Activated T-cell treated with anti-CD3 and anti-CD28 coated beads for 48 hours (primary cell): ENCODE measurements at places on chromosomes 7 and 10.

- DNase-seq: no peak
Observed at GRCh38 chr7:71842381-71842780, 569.8 kb downstream of the CALN1 start.

- DNase-seq: no peak
Observed at GRCh38 chr7:20647908-20648776, 32.7 kb downstream of the ABCB5 start.

GRCh38 chr10:9625304-9625703, 1392.4 kb upstream of the CELF2 start:
- DNase-seq: no peak

DNA sequence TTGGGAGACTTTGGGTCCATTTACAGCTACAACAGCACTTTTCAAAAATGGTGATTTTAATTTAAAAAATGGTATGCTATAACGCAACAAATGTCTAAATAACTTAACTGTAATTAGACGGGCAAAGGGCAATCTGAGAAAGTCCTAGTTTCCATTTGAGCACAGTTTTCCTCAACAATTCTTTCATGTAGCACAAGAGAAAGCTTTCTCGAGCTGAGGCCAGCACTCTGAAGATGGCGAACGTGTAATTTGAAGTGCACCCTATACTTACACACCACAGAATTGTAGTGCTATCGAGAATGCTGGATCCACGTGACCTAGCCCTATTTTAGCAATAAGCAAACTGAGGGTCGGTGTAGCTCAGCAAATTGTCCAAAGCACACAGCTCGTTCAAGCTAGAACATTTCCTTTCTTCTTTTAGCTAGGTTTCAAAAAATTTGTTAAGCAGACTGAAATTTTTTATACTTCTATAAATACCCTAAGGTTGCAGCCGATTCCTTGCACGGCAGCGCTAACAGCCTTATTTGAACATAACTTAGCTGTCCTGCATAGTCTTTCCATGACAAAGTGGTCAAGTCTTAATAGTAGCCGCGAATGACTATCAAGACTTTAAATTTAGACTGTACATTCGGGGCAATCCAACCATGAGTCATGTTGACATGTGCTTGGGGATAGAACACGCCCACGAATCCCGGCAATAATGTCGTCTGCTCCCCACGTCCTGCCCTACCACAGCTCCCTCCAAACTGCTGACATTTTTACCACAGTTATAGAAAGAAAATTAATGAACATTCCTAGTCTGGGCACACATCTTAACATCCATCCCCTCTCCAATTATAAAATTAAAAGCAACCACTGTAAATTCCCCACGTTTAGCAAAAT, 10.0 kb downstream of the KLF6 start:
- DNase-seq: no peak

- no peak for DNase-seq
Observed at GRCh38 chr7:90830308-90830707, 234.2 kb downstream of the CDK14 start.

GRCh38 chr7:2247141-2247995, 5.3 kb downstream of the NUDT1 start:
- DNase-seq: peak; percentile 26

GRCh38 chr7:77454802-77455201, 38.7 kb upstream of the GSAP start:
- no peak for DNase-seq

DNA sequence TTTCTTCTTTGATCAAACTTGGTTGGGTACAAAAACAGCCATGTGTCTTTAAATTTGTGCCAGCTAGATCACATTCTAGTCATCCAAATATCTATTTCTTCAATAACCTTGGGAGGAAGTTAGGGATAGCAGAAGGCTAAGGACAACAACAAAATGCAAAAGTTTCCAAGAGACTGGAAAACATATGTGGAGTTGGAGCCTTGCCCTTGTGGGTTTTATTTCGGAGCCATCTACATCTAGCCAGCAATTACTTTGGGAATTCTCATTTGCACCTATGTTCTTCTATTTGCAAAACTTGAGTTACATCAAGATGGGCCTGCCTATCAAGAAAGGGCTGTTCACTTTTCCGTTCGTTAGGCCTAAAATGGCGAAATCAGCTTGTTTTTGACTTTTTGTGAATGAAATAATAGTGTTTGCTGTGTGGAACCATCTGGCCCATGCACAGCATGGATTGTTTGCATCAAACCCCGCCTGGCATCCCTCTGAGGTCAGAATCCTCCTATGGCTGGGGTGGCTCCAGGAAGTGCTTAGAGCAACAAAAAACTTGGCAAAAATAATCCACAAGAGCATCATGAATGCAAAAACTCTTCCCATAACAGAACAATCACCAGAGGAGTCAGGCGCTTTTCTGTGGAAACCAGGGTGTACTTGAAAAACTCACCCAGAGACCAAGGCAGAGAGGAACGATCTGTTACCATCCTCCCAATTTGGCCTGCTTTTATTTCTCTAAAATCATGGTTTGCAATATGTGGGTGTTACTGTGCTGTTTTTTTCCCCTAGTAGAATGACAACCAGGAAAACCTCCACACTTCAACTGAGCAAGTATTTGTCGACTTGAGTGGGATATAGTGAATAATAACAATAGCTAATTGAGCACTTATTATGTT, 36.2 kb upstream of the XPNPEP1 start:
- DNase-seq: no peak

DNA sequence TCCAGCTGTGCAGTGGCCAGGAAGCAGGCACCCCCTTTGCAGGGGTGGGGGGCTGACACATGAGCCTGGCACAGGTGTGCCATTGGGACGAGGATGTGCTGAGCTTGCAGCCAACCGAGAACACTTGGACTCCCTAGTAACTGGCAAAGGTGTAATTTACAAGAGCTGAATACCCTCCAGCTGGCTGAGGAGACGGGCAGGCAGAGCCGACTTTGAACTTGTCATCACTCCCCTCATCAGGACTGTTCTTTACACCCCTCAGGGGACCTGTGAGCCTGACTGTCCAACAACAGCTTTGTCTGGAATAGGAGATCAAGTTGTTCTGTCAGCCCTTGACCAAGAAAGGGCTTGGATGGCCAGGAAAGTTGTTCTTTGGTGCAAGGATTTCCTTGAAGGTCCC, 61.2 kb downstream of the CDH23 start:
- DNase-seq: no peak

GRCh38 chr7:137462847-137463246, 119.3 kb upstream of the PTN start:
- DNase-seq: no peak

DNA sequence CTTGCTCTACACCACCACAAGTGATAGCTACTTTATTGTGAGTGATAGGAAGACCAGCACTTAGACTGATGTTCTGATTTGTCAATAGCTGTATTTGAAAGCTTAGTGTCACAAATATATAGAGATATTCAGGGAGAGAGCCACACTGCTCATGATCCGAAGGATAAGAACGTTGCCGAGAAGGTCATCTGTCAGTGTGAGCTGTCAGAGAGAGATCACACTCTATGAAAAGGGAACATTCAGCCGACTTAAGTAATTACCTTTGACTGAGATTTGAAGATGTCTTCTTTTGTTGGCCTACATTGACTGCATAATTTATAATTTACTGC, 322.6 kb downstream of the TFEC start:
- no peak for DNase-seq

DNA sequence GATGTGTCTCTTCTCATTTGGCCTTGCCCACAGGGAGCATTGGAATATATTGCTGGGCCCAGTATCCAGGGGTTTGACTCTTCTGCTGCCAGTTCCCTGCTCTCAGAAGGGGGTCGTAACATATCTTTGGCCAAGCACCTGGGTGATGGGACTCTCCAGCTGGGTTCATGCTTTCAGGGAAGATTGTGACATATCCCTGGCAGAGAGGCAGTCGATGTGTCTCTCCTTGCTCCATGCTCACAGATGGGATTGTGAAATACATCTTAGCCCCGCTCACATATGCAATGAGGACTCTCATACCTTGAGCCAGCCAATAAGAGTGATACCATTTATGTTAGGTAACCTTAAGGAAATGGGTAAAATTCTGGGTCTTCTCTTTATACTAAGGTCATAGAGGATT, 39.2 kb upstream of the ZNF680 start:
- DNase-seq: no peak

DNA sequence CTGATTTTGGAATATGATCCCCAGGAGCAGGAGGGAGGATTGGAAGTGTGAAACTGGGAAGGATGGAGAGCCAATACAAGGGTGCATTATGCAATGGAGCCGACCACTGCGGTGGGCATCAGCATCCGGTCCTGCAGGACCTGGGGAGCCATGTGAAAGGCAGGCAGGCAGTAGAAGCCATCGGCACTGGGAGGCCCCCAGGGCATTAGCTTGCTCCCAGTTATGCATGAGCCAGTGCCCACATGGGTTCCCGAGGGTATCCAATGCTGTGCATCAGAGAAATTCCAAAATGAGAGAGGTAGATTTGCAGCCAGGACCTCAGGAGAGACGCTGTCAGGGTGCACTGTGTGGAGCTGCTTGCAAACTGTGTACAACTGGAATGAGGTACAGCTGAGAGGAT, 8.7 kb upstream of the KCP start:
- no peak for DNase-seq

DNA sequence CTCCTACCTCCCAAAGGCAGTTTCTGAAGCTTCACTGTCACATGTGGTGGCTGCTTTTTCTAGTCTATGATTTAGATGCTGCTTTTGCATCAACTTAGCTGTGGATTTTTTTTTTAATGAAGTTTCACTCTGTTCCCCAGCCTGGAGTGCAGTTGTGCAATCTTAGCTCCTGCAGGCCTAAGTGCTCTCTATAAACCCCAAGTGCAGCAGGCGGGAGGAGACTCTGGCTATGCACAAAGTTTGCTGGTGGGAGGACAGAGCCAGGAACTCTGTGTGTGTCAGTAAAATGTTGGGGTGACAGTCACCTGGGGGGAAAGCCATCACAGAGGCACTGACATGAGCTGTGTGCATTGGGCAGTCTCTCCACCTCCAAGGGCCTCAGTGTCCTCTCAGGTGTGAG, 138.8 kb upstream of the FAM20C start:
- no peak for DNase-seq

- DNase-seq: no peak
Observed at GRCh38 chr10:69856601-69857166, 55.0 kb downstream of the COL13A1 start.

- no peak for DNase-seq
Observed at GRCh38 chr7:36344622-36345021, 45.0 kb upstream of the ANLN start.

DNA sequence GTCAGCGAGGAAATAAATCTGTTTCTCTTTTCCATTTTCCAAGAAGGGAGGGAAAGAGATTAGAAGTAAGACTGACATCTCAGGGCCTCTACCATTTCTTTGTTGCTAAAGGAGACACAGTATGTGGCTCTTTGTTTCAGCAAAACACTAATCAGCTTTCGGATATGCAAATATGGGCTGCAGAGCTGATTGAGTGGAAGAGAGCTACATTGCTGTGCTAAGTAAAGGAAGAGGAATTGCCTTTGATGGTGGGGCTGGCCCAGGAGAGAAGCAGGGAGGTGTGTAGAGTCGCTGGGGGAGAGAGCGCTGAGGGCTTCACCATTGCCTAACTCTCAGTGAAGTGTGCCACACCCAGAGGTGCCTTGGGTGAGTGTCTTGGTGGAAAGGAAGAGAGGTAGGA, 284.8 kb downstream of the SDK1 start:
- DNase-seq: no peak

GRCh38 chr7:28961972-28962371, 3.8 kb upstream of the TRIL start:
- DNase-seq: no peak

DNA sequence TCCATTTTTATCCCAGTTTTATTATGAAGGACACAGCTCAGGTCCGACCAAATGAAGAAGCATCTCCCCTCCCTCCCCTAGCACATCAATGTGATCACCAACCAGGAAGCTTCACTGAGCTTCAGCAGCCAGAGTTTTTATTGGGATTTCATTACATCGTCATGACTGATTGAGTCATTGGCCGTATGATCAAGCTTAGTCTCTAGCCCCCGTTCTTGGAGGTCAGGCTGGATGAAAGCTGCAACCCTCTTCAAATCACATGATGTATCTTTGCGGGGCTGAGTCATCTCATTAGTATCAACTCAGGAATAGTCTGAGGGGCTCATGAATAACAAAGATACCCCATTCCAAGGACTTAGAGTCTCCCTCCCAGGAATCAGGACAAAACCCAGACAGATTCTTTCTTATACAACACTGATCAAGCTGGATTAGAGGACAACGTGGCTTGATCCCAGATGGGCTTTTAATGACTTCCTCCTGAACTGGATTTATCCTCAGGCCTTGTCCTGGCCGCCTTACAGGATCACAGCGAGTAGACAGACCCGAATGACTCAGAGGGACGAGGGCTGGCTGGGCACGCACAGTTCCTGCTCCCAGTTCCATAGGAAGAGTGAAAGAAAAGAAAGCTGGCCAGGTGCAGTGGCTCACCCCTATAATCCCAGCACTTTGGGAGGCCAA, 14.5 kb downstream of the LIMK1 start:
- no peak for DNase-seq

DNA sequence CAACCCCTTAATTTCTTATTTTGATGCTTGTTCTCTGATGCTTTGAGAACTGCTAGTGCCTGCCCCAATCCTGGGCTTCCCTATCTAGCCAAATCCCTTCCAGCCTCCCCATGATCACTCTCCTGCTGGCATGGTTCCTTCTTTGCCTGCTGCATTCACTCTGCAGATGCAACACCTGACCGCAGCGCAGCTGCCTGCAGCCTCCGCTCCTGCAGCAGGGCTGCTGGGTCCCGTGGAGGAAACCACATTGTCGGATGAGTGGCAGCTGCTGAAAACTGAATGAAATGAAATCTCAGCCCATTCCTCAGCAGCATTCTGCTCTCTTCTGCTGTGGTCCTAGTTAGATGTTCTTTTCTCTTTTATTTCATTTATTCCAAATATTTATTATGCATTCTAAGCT, 320.3 kb downstream of the CCDC3 start:
- no peak for DNase-seq

DNA sequence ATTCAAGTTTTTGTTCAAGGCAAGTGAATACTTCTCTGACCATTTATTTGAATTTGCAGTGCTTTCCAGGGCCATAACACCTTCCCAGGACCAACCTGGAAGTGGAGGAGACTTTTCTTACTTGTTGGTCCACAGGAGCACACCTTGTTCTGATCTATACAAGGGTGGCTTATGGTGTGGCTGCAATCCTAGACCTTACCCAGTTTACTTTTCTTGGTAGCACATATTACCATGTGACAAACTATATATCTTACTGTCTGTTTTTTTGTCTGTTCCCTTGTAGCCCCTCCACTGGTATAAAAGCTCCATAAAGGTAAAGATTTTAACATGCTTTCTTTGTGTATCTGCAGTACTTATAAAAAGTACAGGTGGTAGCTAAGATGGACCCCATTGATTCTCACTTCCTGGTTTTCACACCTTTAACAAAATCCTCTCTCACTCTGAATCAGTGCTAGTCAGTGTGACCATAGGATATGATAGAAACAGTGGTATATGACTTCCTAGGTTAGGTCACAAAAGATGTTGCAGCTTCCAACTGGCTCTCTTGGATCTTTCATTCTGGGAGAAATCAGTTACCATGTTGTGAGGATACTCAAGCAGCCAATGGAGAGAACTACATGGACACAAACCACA, 5.6 kb upstream of the ASB4 start:
- no peak for DNase-seq
